Activated gamma-delta T cell treated with Interleukin-2 at 50 U/mL for 16 hours (primary cell): ENCODE measurements at places on chromosomes 6 and 20.

DNA sequence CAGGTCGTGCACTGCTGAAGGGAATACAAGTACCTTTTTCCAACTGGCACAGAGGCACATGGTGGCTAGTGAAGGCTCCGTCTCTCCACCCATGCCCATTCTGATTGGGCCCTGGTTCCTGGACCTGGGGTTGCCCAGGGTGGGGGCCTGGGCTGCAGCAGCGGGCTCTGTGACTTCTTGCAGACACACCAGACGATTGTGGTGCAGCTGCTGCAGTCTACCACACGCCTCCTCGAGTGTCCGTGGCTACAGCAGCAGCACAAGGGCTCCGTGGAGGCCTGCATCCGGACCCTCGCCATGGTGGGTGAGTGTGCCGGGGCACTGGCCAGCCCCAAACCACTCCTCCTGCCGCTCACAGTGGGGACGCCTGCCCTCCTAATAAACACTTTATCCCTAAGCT is 29.2 kb downstream of the UQCC2 start:
- DNase-seq = no peak

DNA sequence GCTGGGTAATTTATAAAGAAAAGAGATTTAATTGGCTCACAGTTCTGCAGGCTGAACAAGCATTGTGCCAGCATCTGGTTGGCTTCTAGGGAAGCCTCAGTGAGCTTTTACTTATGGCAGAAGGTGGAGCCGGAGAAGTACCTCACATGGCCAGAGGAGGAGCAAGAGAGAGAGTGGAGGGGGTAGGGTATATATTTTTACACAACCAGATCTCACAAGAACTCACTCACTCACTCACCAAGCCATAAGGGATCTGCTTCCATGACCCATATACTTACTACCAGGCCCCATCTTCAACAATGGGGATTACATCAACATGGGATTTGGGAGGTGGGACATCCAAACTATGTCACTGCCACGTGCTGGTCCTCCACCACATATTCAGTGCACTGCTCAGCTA is 152.6 kb upstream of the PRND start:
- DNase-seq = no peak

- DNase-seq = no peak
Measured at GRCh38 chr6:33492093-33492492, 37.7 kb downstream of the ZBTB9 start.

DNA sequence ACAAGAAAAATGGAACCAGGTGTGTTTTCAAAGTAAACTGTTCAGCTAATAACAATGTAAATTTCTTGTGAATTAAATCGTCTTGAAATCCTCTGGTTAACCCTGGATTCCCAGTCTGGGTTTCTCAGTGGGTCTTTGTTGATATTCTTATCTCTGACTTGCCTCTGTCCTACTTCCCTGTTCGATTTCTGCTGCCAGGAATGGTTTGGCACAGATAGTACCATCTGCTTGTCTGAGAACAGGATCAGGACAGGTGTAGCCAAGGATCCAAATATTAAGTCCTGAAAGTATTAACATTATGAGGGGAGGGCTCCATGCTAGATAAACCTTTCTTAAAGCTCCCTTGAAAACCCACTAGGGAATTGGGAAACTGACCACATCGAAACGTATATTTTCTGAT is 30.1 kb downstream of the ARFGEF2 start:
- DNase-seq = no peak

GRCh38 chr6:11712760-11713159 is 65.8 kb downstream of the ADTRP start:
- no peak for DNase-seq

DNA sequence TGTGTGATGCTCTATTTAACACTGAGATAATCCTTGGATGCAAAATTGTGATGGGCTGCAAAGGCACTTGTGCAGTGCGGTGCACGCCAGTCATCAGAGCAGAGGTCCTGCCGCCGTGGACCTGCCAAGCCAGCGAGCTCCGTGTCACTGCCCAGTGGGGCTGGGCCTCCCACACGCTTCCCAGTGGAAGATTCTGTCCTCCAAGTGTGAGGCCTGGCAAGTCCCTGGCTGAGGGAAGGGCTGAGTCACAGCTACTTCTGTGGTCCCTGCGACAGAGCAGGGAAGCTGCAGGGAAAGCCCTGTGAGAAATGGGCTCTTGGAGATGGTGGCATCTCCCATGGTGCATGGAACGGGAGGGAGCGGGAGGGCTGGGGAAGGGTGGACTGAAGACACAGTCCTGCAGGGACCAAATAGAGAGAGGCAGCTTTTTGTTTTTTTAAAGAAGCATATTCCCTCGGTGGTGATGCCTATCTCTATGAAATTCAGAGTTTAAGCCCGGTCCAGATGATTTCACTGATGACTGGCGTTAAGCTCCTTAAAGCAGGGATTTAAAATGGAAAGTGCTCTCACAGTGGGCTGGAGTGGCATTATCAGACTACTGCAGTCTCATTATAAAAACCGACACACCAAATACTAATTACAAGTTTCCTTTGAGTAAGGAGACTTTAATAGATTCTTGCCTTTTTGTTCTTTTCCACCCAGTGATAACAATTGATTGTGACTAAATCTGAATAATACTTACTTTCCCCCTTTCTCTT is 413.7 kb downstream of the QKI start:
- no peak for DNase-seq

DNA sequence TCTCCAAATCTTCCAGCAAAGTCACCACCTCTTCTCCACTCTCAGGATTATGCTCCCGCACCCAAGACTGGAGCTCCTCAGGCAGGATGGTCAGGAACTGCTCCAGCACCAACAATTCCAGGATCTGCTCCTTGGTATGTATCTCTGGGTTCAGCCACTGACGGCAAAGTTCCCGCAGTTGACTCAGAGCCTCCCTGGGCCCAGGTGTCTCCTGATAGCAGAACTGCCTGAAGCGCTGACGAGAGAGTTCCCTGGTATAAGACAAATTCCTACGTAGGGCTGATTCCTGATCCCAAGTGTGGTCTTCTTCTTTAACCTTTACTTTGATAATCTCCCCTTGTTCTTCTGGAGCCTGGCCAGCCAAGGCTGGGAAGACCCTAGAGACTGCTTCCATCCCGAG is 60.6 kb downstream of the GPX5 start:
- DNase-seq = no peak

DNA sequence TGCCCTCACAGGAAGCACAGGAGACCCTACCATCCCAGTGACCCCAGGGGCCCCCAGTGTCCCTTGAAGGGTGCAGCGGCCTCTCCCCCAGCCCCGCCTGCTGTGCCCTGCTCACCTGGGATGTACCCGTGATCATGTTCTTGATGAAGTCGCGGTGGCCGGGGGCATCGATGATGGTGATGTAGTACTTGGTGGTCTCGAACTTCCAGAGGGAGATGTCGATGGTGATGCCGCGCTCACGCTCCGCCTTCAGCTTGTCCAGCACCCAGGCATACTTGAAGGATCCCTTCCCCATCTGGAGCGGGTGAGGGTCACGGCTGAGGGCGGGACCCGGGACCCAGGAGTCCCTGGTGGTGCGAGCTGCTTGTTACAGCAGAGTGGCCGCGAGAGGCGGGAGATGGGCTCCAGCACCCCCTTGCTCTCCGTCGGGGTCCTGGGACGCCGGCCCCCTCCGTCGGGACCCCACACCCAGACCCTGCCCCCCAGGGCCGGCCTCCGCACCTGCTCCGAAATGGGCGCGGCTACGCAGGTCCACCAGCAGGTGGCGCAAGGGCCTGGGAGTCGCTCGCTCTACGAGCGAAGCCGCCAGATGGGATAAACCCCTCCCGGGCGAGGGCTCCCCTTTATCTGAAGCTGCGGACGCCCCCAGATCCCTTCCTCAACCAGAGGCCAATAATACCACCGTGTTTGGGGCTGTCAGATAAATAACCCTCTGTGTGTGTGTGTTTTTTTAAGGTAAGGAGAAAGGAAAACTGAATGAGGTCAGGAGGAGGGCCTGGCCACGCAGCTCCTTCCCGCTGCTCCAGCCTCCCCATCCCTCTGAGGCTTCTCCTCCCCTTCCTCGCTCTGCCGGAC is 2.9 kb downstream of the EEF1A2 start:
- DNase-seq = peak; percentile 76

GRCh38 chr6:44730771-44731391 is 343.4 kb downstream of the CDC5L start:
- no peak for DNase-seq

DNA sequence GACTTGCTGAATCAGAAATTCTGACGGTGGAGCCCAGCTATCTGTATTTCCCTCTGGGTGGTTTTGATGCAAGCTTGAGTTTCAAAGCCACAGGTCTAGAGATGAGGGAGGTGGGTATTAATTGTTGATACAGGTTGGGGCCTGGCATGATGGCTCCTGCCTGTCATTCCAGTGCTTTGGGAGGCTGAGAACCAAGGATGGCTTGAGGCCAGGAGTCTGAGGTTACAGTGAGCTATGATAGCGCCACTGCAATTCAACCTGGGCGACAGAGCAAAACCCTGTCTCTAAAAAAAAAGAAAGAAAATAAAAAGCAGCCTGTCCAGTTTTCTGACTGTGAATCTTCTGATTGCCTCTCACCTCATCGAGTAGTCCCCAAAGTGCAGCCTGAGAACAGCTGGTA is 184.8 kb upstream of the SASH1 start:
- no peak for DNase-seq

DNA sequence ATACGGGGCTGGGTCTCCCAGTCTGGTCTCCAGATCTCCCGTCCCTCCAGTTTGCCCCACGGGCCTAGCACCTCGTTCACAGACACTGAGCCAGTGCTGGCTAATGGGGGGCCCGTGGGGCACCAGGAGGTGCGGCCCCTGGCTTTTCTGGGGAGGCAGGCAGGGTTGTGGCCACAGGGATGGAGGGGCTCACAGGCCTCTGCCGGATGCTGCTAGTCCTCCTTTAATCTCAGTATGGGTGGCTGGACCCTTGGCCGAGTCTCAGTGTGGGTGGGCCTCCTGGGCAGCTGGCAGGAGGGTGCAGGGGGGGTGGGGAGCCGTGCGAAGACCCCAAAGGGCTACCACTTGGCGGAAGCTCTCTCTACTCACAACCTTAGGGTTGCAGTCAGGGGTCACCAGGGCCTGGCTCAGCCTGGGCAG is 1.6 kb upstream of the SOX18 start:
- DNase-seq = no peak

DNA sequence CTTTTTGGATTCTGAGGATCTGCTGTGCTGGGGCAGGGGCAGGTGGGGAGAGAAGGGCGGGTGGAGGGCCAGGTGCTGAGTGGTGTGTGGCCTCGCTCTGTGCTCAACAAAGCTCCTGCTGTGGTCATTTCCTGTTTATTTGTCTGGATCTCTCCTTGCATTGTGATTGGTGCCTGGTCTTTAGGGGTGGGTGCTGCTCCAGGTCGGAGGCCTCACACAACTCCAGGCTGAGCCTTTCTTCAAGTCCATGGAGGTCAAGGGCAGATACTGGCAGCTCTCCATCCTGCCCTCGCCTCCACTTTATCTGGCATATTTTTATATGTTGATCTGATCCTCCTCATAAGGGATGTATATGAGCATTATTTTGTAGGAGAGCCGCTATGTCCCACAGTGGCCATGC is 36.2 kb downstream of the HLA-F start:
- no peak for DNase-seq

DNA sequence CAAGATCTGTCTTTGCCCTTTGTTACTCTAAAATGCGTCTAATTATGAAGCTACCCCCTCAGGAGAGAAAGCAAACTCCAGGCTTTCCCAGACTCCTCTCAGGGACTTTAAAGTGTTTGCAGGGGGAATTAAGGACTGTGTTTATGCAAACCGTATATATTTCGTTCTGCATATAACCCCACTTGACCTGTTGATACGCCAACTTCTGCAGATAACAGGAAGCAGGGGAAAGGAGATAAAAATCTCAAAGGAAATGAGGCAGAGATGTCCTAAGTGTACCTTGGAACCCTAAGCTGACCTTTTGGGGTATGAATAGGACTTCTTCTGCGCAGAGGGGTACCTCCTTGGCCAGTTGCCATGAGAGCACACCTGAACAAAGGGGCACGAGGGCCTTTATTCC is 8.1 kb downstream of the SYCP2L start:
- DNase-seq = no peak

DNA sequence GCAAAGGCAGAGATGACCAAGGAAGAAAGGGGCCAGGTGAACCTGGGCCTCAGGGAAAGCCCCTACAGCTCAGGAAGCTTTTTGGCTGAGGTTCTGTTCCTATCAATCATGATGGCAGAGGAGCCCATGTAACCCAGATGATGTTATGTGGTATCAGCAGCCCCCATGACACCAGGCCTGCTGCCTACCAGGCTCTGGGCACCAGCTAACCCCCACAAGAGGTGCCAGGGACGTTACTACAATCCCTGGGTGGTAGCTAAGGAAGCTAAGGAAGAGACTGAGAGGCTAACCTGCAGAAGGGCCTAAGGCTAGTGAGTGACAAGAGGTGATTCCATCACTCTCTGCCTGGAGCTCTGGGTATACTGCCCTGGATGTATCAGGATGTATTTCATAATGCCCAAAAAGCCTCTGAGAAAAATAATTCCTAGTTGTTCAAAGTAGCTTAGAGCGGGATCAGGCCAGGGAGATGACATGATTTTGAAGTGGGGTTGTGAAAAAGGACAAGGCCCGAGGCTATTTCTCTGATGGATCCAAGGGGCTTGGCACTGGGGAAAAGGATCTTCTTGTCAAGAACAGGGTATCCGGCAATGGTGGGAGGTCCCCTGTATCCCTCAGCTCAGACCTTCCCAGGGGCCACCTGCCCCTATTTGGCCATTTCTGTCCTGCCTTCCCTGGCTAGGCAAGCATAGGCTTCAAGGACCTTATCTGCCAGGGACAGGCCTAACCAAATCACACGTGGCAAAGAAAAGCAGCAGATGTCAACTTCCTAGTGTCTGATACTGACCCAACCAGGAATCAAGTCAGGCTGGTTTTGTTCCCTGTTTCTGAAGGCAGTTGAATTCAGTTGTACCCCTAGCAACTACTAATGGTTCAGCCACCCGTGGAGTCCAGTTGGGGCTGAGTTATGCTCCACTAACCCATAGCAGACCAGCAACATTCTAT is 41.3 kb downstream of the PANK2 start:
- DNase-seq = no peak

GRCh38 chr6:108627692-108628550 is 67.2 kb downstream of the FOXO3 start:
- no peak for DNase-seq

- DNase-seq = no peak
Measured at GRCh38 chr20:20235681-20236080, 132.2 kb upstream of the INSM1 start.

GRCh38 chr20:59579404-59580145 is 24.8 kb upstream of the PHACTR3 start:
- DNase-seq = no peak

- no peak for DNase-seq
Measured at GRCh38 chr6:40325041-40325440, 262.1 kb downstream of the LRFN2 start.

GRCh38 chr20:54067606-54068174 is 2.7 kb downstream of the BCAS1 start:
- DNase-seq = no peak

DNA sequence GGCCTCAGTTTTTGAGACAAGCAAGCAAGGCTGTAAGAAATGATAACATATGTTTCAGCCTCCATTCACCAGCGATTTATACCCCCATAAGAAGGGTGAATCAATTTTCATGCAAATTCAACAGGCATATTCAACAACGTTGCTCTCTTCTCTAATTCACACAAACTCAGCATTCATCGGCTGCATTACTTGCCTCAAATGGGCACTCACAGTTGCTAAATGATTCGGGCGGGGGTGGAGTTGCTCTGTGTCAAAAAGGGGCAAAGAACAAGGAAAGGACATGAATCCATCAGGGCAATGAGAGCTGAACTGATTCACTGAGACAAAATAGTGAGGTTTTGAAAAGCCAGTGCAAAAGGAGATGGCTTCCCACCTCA is 9.0 kb downstream of the MOXD1 start:
- DNase-seq = no peak
